ENCODE measurements at places on chromosomes 4 and X. TPM values are rescaled to one million over a fixed set of nuclear protein-coding genes. Genes with fewer than 3 reads are reported as not detected.

GRCh38 chr4:140172960-140173359 is 19.0 kb upstream of the MAML3 start:
- DNase-seq: no peak

DNA sequence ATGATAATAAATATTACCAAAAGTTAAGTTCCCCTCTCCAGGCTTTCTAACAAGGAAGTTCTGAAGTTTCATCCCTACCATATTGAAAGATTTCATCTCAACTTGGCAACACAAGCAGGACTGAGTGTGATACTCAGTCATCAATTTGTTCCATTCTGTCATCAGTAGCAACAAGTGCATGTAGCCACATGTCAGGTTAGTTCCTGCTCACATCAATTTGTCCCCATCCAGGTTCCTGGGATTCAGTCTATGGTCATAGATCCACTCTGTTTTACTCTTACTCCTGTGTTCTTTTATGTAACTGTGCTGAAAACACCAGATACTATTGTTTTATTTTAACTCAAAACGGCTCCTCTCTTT is 22.2 kb downstream of the SMPX start:
- no peak for DNase-seq

NXF2 gene
- total RNA-seq: not detected

NXT2 gene
- 11.1 TPM for total RNA-seq

DNA sequence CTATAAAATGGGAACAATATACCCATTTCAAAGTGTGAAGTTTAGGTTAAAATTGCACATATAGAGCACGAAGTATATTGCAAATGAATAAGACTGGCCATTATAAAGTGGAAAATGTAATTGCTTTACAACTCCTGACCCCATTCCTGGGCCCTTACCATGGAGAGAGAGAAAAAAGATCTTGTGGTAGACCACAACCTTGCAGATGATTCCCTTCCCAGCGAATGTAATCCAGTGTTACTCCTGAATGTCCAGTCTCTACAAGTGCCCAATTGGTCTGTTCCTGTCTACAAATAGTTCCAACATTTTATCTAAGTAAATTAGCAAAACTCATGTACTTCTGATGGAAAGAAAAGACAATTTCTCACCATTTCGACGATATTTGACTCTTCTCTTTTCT is 184.1 kb upstream of the LNX1 start:
- DNase-seq: no peak

GRCh38 chrX:109871121-109871888 is 131.6 kb upstream of the TMEM164 start:
- DNase-seq: no peak

SMR3B gene
- not detected for total RNA-seq

- no peak for DNase-seq
These were observed 86.4 kb downstream of the LDB2 start for GRCh38 chr4:16812041-16812440.

SRPX gene
- total RNA-seq: 85.9 TPM

SPANXN4 gene
- total RNA-seq: not detected

MSANTD1 gene
- total RNA-seq: 1.1 TPM

- DNase-seq: peak; percentile 21
These were observed 608.1 kb downstream of the MID1IP1 start for GRCh38 chrX:39409246-39409917.

- no peak for DNase-seq
These were observed 229.6 kb upstream of the DIAPH2 start for GRCh38 chrX:96455078-96455477.

- peak; percentile 62 for DNase-seq
These were observed 111.0 kb downstream of the DHX15 start for GRCh38 chr4:24473309-24473721.

DNA sequence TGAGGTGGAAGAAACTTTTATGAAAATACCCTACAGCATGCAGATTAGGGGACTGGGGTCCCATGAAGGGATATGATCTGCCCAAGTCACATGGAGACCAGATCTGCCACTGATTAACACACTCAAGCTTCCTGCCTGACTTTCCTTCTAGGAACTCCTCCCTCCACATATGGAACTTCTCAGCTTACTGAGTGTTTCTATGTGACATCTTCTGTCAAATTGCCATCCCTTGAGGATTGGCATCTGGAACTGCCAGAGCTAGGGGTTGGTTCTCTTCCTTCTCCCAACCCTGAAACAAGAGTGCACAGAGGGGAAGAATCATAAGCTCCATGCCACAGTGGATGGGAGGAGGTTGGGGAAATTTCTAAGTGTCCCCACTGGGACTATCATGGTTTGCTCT is 150.6 kb upstream of the MBNL3 start:
- no peak for DNase-seq

TSPAN6 gene
- 28.4 TPM for total RNA-seq

DNA sequence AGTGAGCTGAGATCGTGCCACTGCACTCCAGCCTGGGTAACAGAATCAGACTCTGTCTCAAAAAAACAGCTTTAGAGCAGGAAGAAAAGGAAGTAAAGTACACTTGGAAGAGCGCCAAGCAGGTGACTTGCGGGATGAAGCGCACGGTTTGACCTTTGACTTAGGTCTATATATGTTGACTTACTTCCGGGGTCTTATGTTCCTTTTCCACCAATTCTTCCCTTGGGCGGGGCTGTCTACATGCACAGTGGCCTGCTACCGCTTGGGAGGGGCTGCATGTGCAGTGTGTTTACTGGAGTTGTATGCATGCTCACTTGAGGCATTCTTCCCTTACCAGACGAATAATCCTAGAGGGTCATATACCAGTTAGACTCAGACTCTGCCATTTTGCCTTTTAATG is 108.6 kb downstream of the APOOL start:
- DNase-seq: no peak

GCNA gene
- 3.2 TPM for total RNA-seq

DNA sequence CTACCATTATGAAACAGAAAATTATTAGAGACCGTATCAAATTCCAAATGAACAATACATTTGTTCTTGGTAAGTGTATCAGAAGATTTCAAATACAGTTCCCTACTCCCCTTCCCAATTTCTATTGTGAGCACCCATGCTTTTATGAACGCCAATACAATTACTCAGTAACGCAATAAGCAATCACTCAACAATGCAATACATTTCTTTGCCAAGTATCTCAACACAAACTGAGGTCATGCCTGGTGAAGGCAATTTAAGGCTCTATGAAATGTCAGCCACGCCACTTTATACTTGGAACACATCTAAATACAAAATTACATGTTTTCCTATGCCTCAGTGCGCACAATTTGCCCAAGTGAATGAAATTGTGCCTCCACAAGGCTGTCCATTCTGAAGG is 712 bp downstream of the PNPLA4 start:
- DNase-seq: peak; percentile 3

DNA sequence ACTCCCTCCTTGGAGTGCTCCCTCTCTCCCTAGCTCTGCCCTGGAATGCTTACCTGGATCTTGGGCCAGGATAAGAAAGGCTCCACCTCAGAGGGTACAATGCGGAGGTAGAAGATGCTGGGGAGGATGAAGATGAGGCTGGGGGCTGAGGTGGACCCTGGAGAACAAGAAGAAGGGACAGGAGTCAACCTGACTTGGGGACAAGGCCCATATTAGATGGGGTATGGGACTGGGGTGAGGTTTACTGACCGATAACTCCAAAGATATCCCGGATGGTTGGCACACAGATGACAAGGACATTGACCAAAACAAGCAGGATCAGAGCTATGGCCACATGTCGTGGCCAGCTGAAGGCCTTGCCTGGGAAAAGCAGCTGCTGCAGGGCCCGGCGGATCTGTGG is 10.6 kb downstream of the SLC38A5 start:
- DNase-seq: no peak

- peak; percentile 45 for DNase-seq
These were observed 108.1 kb downstream of the ATG4A start for GRCh38 chrX:108199691-108200090.

IL9R gene
- total RNA-seq: not detected

DNA sequence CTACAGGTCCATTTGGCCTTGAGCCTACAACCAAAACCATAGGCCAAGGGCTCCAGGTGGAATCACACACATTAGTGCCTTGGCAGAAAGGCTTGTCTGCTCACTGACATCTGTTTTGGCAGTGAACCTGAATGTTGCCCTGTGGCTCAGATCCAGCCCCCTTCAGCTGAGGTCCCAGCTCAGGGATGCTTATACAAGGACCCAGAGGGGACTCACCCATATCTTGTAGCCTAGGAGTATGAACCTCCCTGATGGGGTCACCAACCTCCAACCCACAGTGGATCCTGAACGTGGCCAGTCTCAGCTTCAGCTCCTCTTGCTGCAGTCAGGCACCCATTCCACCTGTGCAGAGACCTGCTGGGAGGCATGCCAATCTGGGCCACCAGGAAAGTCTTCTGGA is 50.8 kb upstream of the HMX1 start:
- DNase-seq: no peak

DCAF8L2 gene
- total RNA-seq: not detected

DNA sequence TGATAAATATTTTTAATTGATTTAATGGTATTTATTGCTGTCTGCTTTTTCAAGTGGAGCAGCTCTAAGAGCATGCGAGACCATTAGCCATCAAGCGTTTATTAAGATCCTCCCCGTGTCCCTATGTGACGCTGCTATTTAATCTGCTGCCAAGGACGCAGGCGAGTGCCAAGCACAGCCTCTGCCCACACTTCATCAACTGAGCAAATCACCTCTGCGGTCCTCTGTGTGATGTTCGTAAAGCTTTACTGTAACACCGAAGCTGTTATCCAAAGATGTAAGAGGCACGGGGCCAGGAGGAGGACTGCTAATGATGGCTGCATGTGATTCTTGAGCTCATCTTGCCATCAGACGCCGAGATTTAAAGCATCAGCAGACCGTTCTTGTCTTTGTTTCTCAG is 79.5 kb downstream of the STOX2 start:
- no peak for DNase-seq

DNA sequence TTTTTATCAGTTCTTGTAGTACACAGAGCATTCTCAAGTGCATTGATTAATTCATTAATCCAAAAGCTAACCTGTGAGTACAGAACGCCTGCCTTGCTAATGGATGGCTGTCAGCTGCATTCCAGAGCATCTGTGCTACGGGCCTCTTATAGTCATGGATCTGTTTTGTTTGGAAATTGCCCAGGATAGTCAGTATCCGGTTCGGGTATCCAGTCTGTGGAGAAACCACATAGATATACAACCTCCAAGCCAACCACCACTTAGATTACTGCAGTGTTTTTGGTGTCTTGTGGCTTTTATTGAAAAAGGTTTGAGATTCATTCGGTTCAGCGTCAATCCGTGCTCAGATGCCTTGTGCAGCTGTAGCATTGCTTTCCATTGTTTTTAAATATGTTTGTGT is 4.0 kb downstream of the LAP3 start:
- DNase-seq: no peak

HSFX3 gene
- not detected for total RNA-seq

DNA sequence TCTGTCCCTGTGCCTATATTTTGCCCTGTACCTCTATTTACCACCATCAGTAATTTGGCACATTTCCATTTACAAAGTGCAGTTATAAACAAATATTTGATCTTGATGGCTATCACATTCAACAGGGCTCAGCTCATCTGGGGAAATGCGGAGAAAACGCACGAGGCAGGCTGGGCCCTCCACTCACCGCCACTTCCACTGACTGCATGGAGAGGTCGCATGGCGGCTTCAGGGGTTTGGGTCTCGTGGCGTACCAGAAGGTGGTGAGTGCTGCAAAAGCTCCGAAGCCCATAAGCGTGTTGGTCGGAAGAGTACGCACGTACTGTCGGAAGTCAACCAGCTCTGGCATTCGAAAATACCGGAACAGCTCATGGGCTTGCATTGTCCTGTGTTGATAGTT is 22.6 kb downstream of the ACSL1 start:
- DNase-seq: no peak

- peak; percentile 83 for DNase-seq
These were observed 59.4 kb upstream of the GK2 start for GRCh38 chr4:79467246-79467932.

- no peak for DNase-seq
These were observed 32.0 kb downstream of the F8 start for GRCh38 chrX:154990496-154990895.

GRCh38 chr4:139676913-139677585 is 11.4 kb downstream of the MGST2 start:
- DNase-seq: no peak

CLNK gene
- not detected for total RNA-seq

All from tongue (tissue), 3 donors.